Esophagus muscularis mucosa (tissue), 4 donors: ENCODE measurements at places on chromosomes 16 and 17. TPM values are rescaled to one million over a fixed set of nuclear protein-coding genes. Genes with fewer than 3 reads are reported as not detected.

DNA sequence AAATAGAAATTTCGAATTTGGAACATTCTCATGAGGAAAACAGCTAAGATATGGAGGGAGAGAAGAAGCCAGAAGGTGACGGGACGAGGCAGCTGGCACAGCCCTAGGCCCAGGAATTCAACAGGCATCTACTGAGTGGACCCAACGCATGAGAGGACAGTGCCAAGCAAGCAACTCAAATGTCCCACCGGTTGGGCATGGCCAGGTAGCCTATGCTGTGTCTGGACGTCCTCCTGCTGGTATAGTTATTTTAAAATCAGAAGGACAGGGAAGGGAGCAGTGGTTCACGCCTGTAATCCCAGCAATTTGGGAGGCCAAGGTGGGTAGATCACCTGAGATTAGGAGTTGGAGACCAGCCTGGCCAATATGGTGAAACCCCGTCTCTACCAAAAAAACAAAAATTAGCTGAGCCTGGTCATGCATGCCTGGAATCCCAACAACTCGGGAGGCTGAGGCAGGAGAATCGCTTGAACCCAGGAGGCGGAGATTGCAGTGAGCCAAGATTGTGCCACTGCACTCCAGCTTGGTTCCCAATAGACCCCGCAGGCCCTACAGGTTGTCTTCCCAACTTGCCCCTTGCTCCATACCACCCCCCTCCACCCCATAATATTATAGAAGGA is 2.0 kb downstream of the GH1 start:
- no peak for DNase-seq

- no peak for DNase-seq
Observed at GRCh38 chr17:55286681-55287589, 22.2 kb downstream of the HLF start.

DNA sequence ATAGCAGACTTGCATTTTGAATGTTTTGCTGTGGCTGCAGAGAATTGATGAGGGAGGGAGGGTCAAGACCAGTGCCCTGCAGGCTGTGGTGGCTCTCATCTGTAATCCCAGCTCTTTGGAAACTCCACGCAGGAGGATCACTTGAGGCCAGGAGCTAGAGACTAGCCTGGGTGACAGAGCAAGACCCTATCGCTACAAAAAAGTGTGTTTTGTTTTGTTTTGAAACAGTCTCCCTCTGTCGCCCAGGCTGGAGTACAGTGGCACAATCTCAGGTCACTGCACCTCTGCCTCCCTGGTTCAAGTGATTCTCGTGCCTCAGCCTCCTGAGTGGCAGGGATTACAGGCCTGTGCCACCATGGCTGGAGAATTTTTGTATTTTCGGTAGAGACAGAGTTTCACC is 1.9 kb upstream of the UBE2G1 start:
- DNase-seq = no peak

- DNase-seq = no peak
Observed at GRCh38 chr16:86512301-86512859, 2.1 kb downstream of the FOXF1 start.

GRCh38 chr17:48051706-48052486 is 3.7 kb downstream of the NFE2L1 start:
- peak; percentile 93 for DNase-seq

- DNase-seq = no peak
Observed at GRCh38 chr17:82929011-82929622, 89.3 kb upstream of the ZNF750 start.

DNA sequence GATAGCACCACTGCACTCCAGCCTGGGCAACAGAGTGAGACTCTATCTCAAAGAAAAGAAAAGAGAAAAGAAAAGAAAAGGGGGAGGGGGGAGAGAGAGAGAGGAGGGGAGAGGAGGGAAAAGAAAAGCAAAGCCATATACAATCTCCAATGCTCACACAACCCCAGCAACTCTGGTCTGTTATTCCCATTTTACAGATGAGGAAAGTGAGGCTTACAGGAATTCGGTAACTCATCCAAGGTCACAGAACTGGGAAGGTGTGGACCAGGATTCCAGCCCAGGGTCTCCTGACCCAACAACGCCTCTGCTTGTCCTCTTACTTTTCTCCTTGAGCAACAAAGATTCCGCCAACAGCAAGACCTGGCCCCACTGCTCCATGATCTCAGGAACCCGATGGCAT is 13.0 kb downstream of the PLA2G10 start:
- DNase-seq = no peak

- no peak for DNase-seq
Observed at GRCh38 chr17:4950075-4950745, 709 bp upstream of the ENO3 start.

DNA sequence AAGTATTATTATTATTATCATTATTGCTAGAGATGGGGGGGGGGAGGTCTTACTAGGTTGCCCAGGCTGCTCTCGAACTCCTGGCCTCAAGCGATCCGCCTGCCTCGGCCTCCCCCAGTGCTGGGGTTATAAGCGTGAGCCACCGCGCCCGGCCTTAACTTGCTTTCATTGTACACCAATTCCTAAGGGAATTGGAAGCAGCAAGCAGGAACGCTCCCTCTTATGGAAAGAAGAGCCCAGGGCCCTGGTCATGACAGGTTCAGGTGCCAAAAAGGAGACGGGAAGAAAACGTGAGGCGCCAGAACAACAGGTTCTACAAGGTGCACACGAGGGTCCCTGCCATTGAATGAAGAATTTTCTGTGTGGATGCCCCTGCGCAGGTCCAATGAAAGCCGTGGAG is 540 bp upstream of the RPL38 start:
- no peak for DNase-seq

Gene SCGB1C2
- not detected for total RNA-seq

Gene ZNF652
- 79.3 TPM for total RNA-seq

Gene LPCAT2
- 12.3 TPM for total RNA-seq

Gene ACSM2A
- total RNA-seq = not detected

Gene CTRB2
- not detected for total RNA-seq

Gene CD300E
- 0.40 TPM for total RNA-seq
